HuH-7.5 (cell line): ENCODE measurements at places on chromosomes 2 and 18.

- DNase-seq, result no peak
Measured at GRCh38 chr2:27121906-27122305, 1.7 kb upstream of the ABHD1 start.

DNA sequence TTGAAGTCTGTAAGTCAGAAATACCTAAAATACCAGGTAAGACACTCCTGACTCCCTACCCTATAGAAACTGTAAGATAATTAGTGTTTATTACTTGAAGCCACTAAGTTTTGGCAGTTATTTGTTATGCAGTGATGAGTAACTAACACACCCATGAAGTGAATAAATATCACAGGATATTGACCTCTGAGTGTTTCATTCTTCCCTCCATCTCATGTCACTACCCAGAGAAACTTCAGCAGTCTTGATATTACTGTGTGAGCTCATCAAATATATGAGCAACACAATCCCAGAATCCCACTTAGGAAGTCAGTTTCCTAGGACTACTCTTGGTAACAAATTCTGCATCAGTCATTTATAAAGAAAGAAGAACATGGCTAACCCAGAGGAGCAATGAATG lies 529.7 kb downstream of the FBXO15 start:
- no peak for DNase-seq

- DNase-seq, result no peak
Measured at GRCh38 chr18:44823782-44824181, 143.1 kb downstream of the SETBP1 start.

DNA sequence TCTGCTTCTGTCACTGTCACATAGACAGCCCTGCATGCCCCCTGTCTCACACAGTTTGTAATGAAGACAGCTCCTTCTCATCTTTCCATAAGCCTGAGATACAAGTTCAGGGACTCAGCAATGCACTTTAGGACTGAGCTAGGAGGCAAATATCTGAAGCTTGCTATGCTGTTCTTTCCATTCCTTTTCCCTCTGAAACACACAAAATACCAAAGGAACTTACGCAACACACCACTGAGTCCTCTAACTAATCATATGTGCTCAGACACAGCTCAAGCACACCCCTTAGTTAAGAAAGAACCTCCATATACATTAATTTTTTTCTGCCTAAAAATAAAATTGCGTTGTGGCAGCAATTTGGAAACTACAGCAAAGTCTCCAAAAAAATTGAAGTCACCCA lies 17.9 kb downstream of the SERPINB8 start:
- DNase-seq, result no peak

- DNase-seq, result no peak
Measured at GRCh38 chr2:96340493-96341414, 5.2 kb downstream of the NCAPH start.

GRCh38 chr2:163467251-163467630 lies 268.6 kb downstream of the FIGN start:
- DNase-seq, result no peak

GRCh38 chr2:174561283-174561971 lies 36.2 kb downstream of the WIPF1 start:
- DNase-seq, result no peak

GRCh38 chr2:203796248-203797010 lies 71.1 kb upstream of the CTLA4 start:
- no peak for DNase-seq

DNA sequence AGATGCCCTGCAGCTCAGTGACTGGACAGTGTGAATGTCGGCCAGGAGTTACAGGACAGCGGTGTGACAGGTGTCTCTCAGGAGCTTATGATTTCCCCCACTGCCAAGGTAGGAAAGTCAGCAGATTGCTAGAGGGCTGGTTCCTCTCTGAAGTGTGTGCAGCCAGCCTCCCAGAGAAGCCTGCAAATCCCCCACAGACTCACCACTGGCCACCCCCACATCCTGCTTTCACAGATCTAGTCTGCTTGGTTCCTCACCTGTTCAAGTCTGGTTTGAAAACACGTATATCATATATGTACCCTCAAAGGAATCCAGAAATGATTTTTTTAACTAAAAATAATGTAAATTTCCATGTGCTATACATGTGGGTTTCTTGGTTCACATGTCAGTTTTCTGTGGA lies 121.1 kb downstream of the LAMA3 start:
- no peak for DNase-seq

GRCh38 chr18:62935994-62936393 lies 220.7 kb downstream of the PHLPP1 start:
- no peak for DNase-seq

DNA sequence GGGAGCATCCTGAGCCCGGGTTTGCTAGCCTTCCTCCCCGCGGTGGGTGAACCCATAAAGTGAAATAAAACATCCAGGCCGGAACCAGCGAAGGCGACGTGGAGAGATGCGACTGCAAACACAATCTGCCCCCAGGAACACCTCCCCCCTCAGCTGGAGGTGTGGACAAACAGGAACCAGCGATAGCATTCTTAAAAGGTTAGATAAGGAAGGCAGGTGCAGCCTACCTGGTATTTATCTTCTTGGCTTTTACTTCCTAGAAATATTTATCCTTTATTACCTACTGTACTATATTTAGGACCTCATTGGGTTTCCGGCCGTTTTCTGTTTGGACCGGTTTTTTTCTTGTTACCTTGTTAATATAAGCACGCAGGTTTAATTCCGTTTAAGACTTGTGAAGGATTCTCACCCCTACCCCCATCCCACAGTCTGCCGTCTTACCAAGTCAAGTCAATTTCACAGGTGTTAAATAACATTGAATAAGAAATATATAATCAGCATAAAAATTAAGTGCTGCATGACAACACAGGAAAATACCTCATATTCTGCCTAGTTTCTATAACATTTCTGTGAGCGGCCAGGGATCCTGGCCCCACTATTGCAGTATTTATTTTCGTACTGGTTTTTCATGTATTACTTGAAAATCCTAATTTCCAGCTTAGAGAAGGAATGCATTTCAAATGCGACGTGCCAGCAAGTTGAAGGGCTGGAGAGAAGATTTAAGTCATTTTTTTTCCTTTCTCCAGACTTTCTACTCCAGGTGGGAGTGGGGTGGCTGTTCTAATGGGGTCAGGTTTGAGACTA lies 224.0 kb upstream of the ID2 start:
- peak; percentile 50 for DNase-seq

DNA sequence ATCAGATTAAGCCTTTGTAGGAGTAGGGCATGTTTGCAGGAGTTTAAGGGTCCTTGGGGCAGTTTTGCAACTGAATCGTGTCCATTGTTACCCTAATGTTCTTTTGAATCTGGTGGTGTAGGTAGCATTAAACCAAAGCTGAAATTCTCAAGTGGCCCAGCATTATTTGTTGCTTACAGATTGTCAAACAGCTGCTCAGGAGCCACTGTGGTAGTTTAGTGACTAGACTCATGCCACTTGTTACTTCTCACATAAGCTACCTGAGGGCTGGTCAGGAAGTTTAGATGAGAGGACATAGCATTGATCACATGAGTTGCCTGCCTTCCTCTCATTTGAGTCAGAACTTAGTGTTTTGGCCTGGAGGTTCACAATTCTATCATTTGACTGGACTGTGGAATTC lies 157.6 kb downstream of the HAUS1 start:
- DNase-seq, result no peak

DNA sequence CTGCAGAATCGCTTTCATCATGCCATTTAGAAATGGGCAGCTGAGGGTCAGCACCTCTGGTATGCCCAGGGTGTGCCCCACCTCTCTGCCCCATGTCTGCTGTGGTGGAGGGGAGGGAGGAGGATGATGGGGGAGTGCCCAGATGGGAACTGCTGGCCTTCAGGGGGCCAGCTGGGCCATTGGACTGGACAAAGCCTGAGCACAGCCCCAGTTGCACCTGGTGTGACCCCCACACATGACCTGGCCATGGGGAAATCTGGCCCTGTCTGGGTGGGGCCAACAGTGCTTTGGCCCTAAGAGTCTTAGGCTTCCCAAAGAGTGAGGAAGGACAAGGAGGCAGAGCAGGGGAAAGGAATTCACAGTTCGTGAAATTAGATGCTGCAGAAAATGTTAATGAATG lies 44.1 kb downstream of the CTIF start:
- no peak for DNase-seq

DNA sequence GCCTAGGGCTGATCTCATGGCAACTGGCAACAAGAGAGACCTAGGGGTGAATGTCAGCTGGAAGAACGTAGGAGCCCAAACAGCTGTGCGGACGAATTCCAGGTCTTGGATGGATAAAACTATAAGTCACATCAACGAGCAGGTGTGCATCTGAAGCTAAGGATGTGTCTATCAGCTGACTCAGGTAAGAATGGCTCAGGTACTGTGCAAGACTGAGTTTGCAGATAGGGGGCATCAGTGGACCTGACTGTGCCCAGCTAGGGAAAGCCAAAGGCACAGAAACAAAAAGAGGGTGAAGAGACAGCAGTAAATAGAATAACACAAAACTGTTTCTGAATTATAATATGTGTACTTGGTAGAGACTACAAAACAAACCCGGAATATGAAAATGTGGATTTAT lies 357.3 kb downstream of the ZEB2 start:
- DNase-seq, result no peak

DNA sequence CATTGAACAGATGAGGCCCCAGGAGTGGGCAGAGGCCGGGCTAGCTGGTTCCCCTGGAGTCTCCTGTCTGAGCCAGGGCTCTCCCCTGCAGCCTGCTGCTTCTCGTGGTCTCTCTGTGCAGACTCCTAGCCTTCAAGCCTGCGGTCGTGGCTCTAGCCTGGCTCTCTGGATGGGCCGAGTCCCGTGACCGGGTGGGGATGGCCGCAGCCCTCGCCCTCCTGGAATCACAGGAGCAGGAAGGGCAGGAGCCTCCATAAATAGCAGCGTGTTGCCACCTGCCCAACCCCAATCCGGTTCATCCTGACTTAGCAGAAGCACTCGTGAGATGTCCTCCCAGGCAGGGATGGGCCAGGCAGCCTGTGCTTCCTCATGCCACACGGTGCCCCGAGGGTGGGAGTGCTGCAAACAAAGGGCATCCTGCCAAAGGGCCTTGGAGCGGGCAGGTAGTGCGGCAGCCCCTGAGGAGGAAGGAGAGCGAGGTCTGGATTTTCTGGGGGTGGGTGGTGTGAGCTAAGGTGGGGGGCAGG lies 43.9 kb downstream of the FOSL2 start:
- no peak for DNase-seq

DNA sequence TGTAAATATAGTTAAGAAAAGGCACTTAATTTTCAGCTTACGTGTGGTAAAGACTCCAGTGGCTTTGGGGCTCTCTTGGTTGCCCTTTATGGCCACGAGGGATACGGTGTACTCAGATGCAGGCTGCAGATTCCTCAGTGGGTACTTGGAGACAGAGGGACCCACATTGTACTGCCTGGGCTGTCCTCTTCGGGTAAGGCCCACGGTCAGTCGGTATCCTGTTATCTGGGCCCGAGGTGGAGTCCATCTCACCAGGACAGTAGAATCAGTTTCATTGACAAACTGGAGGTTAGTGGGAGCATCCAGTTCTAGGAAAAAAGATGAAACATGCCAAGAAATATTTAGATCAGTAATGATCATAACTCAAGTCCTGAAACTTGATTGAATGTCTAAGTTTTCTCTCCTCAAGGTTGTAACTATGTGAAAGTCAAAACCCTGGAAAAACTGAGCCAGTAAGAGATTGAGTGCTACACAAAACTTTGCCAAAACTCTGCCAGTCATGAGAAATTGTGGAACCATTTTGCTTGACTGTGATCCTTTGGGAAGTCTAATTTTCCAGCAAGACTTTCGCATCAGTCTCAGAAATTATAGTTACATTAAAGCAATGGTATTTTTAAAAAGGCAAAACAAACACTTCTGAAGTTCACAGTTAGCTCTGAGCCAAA lies 31.4 kb downstream of the FN1 start:
- no peak for DNase-seq

GRCh38 chr18:40529478-40529877 lies 1425.6 kb upstream of the PIK3C3 start:
- no peak for DNase-seq

DNA sequence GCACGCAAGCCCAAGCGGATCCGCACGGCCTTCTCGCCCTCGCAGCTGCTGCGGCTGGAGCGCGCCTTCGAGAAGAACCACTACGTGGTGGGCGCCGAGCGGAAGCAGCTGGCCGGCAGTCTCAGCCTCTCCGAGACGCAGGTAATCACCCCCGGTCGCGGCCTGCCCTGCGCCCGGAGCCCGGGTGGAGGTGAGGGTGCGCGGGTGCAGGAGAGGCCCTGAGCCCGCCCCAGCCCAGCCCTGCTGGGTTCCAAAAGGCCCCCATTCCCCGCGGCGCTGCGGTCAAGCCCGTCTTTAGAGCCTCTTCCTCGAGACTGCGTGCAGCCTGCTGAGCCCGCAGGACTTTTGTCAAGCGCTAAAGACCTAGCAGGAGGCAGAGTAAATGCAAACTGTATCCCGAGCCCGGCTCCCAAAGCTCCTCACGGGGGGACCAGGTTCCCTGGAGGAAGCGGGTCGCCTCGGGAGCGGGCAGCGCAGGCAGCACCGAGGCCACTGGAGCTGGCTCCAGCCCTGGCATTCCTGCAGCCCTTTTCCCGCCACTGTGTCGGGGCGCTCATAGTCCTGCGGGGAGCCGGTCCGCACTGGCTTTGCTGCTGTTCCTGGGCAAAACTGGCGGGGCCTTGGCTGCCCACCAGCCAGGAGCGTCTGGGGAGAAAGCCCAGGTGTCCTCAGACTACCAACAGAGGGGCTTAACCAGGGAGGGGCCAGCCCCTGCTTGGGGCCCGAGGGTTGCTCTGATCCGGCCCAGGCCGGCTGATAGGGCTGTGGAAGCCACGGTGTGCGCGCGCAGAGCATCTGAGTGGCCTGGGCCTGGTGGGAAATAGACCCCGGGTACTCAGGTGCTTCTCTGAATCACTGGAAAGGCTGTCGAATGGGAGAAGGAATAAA lies 7.3 kb downstream of the EMX1 start:
- peak; percentile 5 for DNase-seq

- no peak for DNase-seq
Measured at GRCh38 chr18:7206217-7206616, 24.7 kb upstream of the LRRC30 start.

DNA sequence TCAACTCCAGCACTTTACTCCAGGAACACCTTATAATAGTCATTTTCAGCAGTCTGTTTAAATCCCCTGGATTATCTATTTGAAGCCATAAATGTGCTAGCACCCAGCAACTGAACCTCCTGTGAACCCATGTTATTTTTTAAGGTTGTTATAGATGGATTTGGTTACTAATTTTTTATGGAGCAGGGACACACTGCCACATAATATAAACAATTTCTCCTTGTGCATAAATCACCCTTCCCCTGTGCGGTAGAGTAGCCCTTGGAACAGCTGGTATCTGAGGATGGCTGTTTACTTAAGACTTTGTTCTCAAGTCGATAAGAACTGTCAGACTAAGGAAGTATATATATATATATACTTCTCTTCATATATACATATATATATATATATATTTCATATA lies 367.4 kb downstream of the EPHA4 start:
- no peak for DNase-seq

DNA sequence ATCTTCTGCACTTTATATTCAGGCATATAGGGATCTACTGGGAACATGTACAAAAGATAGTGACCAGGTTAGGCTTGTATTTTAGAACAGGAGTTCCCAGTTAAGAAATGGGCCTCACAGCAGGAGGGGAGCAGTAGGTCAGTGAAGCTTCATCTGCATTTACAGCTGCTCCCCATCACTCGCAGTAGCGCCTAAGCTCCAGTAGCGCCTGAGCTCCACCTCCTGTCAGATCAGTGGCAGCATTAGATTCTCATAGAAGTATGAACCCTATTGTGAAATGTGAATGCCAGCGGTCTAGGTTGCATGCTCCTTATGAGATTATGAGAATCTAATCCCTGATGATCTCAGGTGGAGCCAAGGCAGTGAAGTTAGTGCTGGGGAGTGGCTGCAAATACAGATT lies 224.4 kb upstream of the CYRIA start:
- no peak for DNase-seq

GRCh38 chr18:60389314-60389713 lies 16.7 kb upstream of the MC4R start:
- DNase-seq, result no peak

- DNase-seq, result no peak
Measured at GRCh38 chr2:131417886-131418285, 53.9 kb upstream of the RAB6D start.
